ENCODE measurements at places on chromosomes 13 and 19.

DNA sequence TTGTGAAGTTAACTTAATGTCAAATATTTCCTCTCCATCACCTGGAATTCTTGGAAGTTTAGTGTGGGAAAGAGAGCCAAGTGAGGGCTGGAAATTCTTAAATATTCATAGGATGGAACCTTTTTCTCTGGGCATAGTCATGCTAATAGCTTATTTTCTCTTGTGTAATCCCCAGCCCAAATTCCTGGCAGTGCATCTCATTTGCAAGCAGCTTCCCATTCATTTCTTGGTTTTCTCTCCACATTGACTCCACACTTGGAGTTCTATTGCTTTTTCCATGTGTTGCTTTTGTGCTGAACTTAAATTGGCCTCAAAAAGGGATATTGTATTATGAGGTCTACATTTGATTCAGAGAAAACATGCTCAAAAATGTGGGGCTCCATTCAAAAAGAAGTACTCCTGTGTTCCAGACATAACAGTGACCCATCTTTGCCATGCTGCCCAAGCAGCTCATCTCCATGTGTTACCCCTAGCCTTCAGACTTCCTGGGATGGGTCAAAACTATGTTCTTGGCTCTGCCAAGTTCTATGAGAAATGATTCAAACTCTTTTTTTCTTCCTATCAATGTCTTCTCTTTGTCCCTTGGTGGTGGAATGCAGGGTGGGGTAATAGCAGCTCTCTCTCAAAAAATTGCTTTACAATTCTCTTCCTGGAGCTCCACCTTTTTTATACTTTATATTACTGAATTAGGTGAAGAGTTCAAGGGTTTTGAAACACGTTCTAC, 2471.5 kb downstream of the PCDH9 start:
- DNase-seq, result no peak

GRCh38 chr19:10568062-10568825, 535 bp downstream of the CDKN2D start:
- peak; percentile 72 for DNase-seq

GRCh38 chr19:16620018-16620417, 8.0 kb downstream of the MED26 start:
- DNase-seq, result no peak

DNA sequence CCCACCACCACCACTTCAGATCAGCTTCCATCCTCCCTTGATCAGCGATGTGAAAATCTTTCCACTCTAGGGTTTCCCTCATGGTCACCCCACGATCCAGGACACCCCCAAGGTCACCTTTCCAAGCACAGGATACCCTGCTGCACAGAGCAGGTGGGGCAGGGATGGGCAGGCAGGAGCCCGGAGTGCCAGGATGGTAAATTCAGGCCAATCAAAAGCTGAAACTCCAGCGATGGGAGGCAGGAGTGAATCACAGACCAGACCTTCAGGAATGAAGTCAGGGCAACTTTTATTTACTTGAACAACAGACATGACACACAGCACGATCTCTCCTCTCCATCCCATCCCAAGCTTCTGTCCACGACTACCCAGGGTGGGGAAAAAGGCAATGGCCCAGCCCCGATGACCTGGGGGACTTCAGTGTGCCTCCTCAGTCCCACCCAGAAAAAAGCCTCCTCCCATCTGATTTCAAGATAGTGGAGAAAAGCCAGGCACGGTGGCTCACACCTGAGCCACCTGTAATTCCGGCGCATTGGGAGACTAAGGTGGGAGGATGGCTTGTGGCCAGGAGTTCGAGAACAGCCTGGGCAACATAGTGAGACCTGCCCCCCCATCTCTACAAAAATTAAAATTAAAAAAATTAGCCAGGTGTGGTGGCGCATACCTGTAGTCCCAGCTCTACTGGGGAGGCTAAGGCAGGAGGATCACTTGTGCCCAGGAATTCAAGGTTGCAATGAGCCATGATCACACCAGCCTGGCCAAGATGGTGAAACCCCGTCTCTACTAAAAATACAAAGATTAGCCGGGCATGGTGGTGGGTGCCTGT, 39.2 kb downstream of the ZSWIM4 start:
- DNase-seq, result no peak

GRCh38 chr13:35139591-35139990, 197.5 kb downstream of the NBEA start:
- no peak for DNase-seq

DNA sequence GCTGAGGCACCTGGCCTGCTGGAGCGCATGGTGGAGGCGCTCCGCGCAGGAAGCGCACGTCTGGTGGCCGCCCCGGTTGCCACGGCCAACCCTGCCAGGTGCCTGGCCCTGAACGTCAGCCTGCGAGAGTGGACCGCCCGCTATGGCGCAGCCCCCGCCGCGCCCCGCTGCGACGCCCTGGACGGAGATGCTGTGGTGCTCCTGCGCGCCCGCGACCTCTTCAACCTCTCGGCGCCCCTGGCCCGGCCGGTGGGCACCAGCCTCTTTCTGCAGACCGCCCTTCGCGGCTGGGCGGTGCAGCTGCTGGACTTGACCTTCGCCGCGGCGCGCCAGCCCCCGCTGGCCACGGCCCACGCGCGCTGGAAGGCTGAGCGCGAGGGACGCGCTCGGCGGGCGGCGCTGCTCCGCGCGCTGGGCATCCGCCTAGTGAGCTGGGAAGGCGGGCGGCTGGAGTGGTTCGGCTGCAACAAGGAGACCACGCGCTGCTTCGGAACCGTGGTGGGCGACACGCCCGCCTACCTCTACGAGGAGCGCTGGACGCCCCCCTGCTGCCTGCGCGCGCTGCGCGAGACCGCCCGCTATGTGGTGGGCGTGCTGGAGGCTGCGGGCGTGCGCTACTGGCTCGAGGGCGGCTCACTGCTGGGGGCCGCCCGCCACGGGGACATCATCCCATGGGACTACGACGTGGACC, 9.7 kb upstream of the STRN4 start:
- no peak for DNase-seq

- no peak for DNase-seq
Observed at GRCh38 chr13:112165712-112166111, 98.8 kb downstream of the SOX1 start.
